NCI-H510A treated with DMSO at 0.1 percent for 48 hours (cell line): ENCODE measurements at places on chromosomes 7 and 10.

GRCh38 chr7:149866779-149867447 is 6.9 kb upstream of the ATP6V0E2 start:
- no peak for DNase-seq

DNA sequence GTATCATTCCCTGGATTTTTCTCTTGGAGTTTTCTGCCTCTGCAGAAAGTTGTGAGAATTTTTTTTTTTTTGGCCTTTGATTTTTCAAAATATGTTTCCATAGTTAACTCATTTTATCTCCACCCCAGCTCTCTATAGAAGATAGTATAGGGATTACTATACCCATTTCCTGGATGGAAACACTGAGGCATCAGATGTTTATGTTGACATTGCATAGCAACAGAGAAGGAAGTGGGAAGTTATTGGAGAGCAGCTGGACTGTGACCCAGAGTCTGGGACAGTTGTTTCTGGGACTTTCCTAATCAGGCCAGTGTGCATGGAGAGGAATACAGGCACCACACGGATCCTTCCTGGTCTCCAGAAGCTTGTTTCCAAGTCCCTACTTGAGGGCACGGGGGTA is 158.0 kb downstream of the CDH23 start:
- DNase-seq = no peak

GRCh38 chr10:51522858-51523257 is 176.5 kb downstream of the CSTF2T start:
- DNase-seq = no peak

- peak; percentile 42 for DNase-seq
Measured at GRCh38 chr10:114525368-114525949, 121.2 kb upstream of the AFAP1L2 start.

GRCh38 chr7:90180011-90180585 is 25.8 kb downstream of the STEAP1 start:
- no peak for DNase-seq

DNA sequence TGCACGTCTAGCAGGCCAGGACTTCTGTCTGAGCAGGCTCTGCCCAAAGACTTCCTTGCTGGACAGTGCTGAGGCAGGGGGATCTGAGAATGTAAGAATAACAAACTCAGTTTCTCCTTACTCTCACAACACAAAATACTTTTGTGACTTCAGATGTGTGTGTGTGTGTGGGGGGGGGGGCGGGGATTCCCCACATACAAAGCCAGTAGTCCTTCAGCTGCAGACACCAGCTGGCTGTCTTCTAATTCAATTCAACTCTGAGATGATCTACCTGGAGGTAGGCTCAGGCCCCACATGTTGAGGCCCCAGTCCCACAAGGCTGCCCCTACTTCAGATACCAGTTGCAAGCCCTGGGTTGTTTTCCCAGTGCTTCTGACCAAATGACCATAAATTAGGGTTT is 4.7 kb upstream of the CXCL12 start:
- no peak for DNase-seq

DNA sequence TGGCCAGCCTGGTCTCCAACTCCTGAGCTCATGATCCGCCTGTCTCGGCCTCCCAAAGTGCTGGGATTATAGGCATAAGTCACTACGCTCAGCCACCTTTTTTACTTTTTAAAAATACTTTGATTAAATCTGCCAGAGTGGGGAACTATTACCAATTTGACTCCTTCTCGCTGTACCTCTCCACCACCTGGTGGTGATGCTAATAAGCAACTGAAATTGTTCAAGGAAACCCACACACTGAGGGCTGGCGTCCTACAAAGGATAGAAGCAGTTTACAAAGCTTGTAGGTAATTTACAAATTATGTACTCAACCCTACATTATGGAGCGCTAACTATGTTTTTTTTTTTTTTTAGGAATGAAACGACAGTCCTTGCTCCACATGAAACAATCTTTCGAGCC is 111.1 kb downstream of the CPED1 start:
- DNase-seq = no peak

GRCh38 chr7:143447466-143447865 is 4.2 kb downstream of the TAS2R60 start:
- DNase-seq = no peak

DNA sequence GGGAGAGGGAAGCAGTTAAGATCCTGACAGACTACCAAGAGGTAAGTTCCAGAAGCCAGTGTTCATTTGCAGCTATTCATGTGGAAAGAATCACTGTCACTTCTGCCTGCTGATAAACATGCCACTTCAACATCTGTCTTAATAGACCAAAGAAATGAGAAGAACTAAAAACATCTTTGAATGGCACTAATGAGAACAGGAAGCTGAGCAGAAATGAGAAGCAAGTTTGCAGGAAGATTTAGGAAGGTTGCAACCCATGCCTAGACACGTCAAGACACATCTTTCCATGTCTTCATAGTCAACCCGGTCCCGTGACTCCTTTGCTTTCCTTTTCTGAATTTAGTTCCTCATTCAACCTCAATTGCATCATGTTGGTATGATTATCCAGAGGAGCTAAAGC is 180.0 kb downstream of the PDE1C start:
- no peak for DNase-seq

GRCh38 chr10:3791974-3792633 is 7.1 kb upstream of the KLF6 start:
- no peak for DNase-seq

DNA sequence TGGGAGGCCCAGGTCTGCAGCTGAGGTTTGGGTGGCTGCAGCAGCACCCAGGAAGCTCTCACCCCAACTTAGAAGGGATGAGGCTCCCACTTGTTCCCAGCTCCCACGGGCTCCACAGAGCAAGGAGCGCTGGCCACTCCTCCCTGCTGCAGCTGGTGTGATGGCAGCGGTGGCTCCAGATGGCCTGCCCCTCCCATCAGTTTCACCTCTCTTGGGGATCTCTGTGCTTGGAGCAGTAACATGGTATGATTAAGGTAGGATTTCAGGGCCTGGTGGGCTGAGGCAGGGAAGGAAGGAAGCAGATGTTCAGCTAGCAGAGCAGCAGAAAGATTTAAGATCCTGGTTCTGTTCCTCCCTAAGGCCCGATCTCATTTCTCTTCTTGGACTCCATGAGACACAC is 66.8 kb upstream of the KIF5B start:
- DNase-seq = no peak

DNA sequence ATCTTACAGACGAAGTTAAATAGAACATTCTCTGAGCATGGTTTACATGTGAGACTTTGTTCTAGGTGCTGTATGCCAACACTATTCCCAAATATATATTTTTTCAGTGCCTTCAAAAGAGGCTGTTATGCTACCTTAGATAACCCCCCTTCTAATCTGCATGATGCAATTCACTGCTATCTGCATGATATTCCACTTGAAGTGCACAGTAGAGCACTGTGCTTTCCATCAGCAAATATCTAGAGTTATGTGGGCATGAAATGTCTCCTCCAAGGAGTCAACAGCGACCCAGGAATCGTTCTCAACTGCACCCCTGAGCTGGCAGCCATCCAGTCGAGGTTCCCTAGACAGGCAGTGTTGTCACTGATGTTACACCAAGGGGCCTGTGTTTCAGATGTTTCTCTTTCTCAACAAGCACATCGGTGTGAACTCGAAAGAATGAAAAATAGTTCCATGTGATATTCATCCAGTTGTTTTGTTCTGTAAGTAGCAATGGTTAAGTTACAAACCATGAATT is 88.3 kb downstream of the PDE1C start:
- DNase-seq = peak; percentile 47

- DNase-seq = no peak
Measured at GRCh38 chr10:46550076-46550790, 6.2 kb downstream of the GPRIN2 start.

- no peak for DNase-seq
Measured at GRCh38 chr7:76430836-76431235, 6.1 kb downstream of the ZP3 start.

- no peak for DNase-seq
Measured at GRCh38 chr10:110378533-110379108, 73.9 kb upstream of the SMNDC1 start.

- DNase-seq = no peak
Measured at GRCh38 chr7:16524332-16524731, 2.3 kb upstream of the LRRC72 start.
